Glomerular endothelial cell (primary cell): ENCODE measurements at places on chromosomes 4 and X.

- no peak for DNase-seq
Measured at GRCh38 chr4:140644470-140645185, 75.9 kb upstream of the UCP1 start.

- no peak for DNase-seq
Measured at GRCh38 chr4:1229117-1229849, 19.6 kb downstream of the CTBP1 start.

DNA sequence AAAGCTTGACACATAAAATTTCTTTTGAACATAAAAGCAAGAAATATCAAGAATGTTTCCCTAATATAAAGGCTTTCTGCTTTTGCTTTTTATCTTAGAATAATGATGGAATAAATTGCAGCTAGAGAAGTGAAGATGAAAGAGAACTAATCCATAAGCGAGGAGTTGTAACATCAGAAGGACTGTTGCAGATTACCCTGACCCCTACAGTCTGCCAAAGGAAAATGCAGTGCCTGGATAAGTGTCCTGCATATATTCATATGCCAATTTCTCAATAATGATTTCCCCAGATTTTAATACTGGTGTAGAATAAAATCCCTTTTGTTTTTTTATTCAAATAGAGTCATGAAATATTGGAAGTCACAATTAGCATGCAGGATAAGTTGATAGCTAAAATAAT is 115.9 kb downstream of the MAGEC2 start:
- peak; percentile 2 for DNase-seq

DNA sequence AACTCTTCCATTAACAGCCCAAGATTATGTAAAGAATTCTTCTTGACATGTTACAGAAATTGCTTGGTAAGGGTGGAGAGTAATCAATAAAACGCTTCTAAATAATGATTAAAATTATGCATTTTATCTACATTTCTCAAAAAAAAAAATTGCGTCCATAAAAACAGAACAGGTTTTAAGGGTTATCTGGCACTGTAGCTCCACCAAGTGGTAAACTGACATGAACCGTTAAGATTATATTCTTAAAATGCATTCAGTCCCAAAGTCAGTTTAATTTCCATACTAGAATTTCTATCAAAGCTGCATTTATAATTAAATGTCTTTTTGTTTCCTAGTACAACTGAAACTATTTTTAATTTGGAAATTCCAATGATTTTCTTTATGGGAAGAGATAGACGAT is 214.0 kb upstream of the UGT8 start:
- DNase-seq = peak; percentile 31

GRCh38 chr4:5746829-5747737 is 36.1 kb downstream of the EVC start:
- peak; percentile 33 for DNase-seq

- DNase-seq = no peak
Measured at GRCh38 chr4:152677117-152677516, 2.7 kb downstream of the TMEM154 start.
